ENCODE measurements at places on chromosomes 3 and 15.

DNA sequence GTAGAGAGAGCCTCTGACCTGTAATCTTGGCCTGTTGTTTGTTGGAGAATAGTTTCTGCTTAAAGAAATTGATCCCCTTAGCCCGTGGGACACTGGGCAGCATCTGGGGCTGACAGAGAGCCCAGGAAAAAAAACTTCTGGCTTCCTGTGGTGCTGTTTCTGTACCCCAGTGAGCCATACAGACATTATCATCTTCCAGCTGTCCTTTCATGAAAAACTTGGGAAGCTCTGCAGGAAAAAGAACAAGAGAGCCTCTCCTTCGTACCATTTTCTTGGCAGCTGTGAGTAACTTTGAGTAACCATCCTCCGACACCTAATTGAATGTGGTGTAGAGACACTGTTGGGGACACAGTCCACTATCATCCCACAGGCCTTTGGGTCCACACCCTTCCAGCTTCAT lies 333.0 kb downstream of the SHQ1 start:
- DNase-seq = no peak

DNA sequence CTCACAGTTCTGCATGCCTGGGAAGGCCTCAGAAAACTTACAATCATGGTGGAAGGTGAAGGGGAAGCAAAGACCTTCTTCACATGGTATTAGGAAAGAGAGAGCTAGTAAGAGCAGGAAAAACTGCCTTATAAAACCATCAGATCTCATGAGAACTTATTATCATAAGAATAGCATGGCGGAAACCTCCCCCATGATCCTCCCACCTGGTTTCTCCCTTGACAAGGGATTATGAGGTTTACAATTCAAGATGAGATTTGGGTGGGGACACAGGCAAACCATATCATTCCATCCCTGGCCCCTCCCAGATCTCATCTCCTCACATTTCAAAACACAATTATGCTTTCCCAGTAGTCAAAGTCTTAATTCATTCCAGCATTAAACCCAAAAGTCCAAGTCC lies 34.6 kb upstream of the TMEM45A start:
- DNase-seq = no peak

GRCh38 chr3:64460877-64461276 lies 226.9 kb downstream of the ADAMTS9 start:
- DNase-seq = peak; percentile 85

GRCh38 chr3:5136919-5137429 lies 14.9 kb downstream of the ARL8B start:
- no peak for DNase-seq

- DNase-seq = peak; percentile 40
Measured at GRCh38 chr3:110533089-110533488, 538.5 kb upstream of the NECTIN3 start.

DNA sequence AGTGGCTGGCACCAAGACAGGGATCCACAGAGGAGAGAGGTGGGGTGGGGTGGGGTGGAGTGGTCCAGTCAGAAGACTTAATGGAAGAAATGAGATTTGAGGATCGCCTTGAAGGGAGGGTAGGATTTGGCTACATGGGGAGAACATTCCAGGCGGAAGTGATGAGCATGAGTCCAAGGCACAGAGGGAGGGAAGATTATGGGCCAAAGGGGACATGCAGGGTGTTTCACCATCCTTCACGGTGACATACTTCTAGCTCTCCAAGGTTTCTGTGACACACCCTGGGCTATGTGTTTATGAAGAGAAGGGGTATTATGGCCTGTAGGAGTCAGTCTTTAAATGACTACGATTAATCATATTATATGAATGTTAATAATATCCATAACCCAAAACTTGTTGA lies 7.7 kb upstream of the FBN1 start:
- no peak for DNase-seq

DNA sequence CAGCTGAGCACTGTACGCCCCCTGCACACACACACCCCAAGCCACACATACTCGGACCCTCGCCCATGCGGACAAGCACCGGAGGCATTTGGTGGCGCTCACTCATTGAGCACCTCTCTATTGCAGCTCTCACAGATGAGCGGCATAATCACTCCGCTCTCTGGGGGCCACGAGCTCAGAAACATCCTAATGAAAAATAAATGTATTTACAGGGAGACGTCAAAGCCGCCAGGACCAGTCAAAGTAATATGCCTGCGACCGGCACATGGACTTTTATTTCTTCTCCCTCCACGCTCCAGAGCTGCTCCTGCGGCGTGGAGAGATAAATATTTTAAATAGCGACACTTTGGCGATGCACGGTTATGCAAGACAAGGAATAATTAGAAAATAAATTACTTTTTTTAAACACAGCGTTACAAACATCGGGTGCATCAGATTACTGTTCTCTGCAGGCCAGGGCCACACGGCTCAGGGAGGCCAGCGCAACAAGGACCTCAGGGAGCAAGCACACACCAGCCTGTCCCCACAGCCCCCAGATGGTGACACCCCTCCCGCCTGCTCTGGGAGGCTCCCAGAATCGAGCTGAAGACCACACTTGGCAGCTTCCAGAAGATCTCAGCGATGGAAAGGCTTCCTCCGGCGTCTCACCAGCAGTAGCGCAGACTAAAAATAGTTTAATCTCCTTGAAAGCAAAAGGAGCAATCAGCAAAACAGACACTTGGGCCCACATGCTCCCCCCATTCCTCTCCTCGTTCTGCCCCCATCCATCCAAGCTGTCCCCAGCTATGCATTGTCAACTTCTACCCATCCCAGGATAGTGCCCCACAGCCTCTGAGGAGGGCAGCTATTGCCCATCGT lies 48.0 kb downstream of the CACNA2D2 start:
- DNase-seq = no peak

GRCh38 chr3:144866476-144866875 lies 894.9 kb downstream of the DIPK2A start:
- DNase-seq = peak; percentile 21

- peak; percentile 32 for DNase-seq
Measured at GRCh38 chr3:18008706-18009368, 266.4 kb upstream of the TBC1D5 start.

- peak; percentile 37 for DNase-seq
Measured at GRCh38 chr3:143158014-143158988, 38.7 kb downstream of the CHST2 start.

GRCh38 chr3:54917174-54917573 lies 10.7 kb downstream of the LRTM1 start:
- DNase-seq = peak; percentile 85

DNA sequence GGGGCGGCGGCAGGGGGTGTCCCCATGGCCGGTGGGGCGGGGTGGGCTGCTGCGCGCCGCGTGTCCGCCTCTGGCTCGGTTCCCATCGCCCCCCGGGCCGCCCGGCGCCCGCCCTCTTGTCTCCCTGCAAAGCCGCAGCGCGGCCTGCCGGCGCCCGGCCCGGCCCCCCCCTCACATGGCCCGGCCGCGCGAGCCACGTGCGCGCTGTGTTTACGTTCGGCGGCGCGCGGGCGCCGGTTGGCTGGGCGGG lies 502 bp downstream of the NR1D2 start:
- no peak for DNase-seq

DNA sequence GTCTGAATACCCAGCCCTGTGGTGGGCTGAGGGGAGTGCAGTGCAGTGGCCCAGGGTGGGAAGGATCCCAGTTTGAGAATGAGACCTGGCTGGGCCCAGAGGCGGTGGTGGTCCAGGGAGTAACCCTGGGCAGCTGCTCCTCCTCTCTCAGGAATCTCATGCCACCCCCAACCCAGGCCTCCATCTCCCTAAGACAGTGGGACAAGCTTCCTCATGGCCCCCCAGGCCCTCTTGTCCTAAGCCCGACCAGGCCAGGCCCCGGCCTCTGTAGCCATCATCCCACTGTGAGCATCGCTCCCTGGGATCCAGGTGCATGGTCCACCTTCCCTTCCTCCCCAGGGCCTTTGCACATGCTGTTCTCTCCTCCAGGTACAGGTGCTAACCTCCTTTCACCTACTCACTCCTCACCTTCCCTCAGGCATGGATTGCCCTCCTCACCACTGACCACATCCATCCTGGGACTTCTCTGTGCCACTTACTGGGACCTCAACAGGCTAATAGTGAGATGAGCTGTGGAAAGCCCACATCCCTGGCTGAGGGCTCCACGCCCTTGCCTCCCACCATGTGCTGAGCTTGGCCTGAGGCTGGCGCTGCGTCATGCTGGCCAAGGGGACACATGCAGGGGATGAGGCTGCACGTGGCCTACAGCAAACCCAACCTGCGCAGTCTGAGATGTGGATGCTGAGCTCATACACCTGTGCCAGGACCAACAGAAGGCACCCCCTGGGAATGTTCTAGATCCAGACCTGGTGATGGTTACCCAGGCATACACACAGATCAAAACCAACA lies 9.9 kb downstream of the CHDH start:
- no peak for DNase-seq

- DNase-seq = no peak
Measured at GRCh38 chr3:23051240-23052140, 151.6 kb upstream of the UBE2E2 start.

DNA sequence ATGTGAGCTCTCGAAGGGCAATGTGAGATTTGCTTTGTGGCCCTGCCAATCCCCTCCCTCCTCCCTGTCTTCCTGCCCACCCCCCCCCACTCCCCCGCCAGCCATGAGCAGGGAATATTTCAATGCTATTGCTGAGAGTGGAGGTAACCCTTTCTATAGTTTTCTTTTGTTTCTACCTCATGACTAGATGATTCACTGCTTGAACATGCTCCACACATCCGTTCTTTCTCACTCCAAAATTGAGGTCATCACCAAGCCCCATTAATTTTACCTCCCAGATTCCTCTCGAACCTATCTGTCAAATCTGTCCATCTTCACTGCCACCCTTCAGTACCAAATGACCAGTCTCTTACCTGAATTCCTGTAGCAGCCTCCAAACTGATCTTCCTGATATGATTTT lies 12.2 kb downstream of the ZNF774 start:
- no peak for DNase-seq

DNA sequence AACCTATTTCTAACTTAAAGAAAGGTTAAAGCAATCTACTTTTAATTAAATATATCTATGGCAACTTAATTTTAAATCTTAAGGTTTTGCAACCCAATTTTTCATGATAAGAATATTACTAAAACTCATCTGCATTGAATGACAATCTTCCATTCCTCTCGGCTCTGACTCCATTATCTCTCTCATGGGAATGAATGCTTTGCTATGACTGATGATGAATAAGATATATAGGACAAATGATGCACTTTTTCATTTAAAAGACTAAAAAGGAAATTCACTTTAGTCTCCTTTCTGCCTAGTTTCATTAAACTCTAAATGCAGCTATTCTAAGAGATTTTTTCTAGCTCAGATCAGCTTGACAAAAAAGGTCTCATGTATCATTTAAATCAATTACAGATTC lies 68.7 kb downstream of the GBE1 start:
- DNase-seq = no peak

DNA sequence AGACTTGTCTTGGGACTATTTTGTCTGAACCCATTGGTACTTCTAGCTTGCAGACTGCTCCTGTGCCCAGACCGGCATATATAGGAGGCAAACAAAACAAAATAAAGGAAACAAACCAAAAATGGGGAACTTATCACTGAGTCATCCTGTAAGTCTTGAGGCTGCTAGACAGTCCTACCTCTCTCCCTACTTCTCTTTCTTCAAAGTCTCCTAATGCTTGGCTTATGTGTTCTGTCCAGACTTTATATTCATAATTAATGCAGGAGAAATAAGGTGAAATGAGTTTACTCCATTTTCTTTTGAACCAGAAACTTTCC lies 266.2 kb downstream of the ZNF385D start:
- no peak for DNase-seq

DNA sequence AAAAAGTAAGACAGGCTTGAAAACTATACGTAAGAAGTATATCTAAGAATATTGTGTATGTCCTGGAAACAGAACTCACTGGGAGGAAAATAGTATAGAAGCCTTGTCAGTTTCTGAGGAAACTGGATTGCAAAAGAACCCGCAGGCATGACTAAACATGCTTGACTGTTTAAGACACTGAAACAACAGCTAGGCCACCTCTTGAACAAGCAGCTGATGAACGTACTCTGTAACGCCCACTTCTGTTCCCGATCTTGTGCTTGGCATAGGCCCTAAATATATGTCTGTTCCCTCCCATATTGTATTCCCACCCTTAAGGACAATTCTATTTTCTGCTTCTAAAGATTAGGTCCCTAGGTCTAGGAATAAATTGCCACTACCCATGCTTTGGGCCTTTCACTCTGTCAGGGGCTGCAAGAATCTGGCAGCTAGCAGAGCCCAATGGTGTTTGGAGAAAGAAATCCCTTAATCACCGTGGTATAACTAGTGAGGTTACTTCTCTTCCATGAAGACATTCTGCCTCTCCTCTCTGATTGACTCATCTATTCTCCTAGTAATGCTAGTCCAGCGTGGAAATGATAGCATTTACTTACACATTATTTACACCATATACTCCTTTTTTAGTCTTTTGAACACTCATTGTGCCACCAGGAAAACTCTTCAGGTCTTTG lies 46.2 kb downstream of the CD200 start:
- DNase-seq = peak; percentile 25

DNA sequence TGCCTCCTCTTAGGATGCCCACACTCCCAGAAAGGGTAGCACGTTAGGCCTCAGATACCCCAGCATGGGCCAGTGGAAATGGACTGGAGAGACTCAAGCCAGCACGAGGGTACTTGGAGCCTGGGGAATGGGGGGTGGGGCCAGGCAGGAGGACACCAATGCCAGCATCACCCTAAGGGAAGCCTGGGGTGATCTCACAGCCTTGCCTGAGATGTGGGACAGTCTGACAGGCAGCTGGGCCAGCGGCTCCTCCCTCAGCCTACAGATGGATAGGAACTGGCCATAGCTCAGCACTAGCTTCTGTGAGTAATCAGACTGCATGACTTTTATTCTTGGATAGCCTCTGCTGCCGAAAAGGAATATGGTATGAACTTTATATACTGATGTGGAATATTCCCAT lies 59.6 kb upstream of the MRPS22 start:
- DNase-seq = peak; percentile 35

DNA sequence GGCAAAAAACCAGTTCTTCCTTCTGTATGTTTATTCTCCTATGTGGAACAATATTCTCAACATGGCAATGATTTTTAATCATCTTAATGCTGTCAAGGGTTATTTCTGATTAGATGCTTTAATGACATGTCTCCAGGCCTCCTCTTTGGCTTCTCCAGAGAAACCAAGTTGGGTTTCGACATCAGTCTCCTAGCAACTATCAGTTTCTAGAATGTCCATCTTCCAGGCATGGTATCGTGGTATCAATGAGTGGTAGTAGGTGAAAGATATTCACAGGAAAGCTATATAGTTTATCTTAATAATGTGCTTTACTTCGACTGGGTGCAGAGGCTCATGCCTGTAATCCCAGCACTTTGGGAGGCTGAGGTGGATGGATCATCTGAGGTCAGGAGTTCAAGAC lies 128.5 kb downstream of the C3orf70 start:
- no peak for DNase-seq

- no peak for DNase-seq
Measured at GRCh38 chr3:64676831-64677230, 11.0 kb downstream of the ADAMTS9 start.

GRCh38 chr15:36067483-36068274 lies 511.7 kb upstream of the CDIN1 start:
- no peak for DNase-seq

GRCh38 chr3:170611751-170612150 lies 25.9 kb upstream of the SLC7A14 start:
- no peak for DNase-seq

- DNase-seq = no peak
Measured at GRCh38 chr3:169591159-169591951, 72.2 kb downstream of the MECOM start.

Data from AG09309 (cell line).